ENCODE measurements at places on chromosomes 4 and X.

DNA sequence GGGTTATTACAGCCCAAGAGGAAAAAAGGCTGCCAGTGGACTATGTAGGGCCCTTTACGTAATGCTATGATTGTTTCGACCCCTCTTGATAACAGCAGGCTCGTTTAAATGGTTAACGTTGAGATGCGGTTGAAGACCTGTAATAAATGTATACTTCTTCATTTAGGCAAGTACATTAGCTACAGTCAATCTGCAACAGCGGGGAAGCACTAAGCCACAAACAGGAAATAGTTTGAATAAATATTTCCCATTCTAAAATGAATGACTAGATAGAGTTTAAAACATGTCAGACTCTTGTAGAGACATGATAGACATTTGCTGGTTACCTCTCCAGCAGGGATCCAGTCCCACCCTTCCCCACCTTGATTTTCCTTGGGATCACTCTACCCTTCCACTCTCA is 38.1 kb upstream of the STIM2 start:
- DNase-seq: no peak

GRCh38 chr4:971666-972500 is 1.5 kb downstream of the DGKQ start:
- DNase-seq: no peak

GRCh38 chrX:15849555-15849954 is 5.1 kb downstream of the AP1S2 start:
- DNase-seq: peak; percentile 80

GRCh38 chr4:57110640-57111511 is 691 bp upstream of the IGFBP7 start:
- DNase-seq: peak; percentile 91

DNA sequence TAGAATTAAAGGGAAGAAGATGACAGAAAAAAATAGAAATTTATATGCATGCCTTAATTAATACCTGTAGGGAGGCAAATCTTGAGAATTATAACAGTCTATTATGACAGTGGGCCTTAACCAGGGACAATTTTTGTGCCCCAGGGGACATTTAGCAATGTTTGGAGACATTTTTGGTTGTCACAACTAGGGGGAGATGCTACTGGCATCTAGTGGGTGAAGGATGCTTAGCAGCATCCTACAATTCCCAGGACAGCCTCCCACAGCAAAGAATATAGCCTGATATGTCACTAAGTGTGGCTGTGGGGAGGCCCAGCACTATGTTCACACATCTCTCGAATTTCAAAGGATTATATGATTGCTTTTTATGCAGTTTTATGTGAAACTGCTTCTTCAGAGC is 10.5 kb downstream of the GPR82 start:
- peak; percentile 58 for DNase-seq

Measured in osteoblast (primary cell).